ENCODE measurements at places on chromosomes 3 and 15.

DNA sequence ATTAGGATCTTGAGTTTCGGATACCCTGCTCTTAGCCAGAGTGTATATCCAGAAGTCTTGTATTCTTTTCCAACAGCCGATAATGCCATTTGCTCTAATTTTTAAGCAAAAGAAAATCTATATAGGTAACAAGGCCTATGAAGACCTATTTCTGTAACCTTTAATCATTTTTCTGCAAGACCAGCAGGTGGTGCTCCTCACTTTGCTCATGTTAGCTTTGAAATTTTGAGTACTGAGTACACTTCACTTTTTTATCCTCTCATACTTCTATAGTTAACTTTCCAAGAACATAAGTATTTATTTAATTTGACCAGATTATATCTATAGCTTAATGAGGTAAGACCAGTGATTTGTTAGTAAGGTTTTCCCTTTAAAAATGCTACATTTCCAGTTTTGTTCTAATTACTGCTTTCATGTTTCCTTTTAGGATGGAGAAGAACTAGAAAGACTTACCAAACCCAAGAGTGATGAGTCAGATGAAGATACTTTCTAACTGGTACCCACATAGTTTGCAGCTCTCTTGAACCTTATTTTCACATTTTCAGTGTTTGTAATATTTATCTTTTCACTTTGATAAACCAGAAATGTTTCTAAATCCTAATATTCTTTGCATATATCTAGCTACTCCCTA is 20.5 kb downstream of the SLC35A5 start:
- peak; percentile 38 for DNase-seq

DNA sequence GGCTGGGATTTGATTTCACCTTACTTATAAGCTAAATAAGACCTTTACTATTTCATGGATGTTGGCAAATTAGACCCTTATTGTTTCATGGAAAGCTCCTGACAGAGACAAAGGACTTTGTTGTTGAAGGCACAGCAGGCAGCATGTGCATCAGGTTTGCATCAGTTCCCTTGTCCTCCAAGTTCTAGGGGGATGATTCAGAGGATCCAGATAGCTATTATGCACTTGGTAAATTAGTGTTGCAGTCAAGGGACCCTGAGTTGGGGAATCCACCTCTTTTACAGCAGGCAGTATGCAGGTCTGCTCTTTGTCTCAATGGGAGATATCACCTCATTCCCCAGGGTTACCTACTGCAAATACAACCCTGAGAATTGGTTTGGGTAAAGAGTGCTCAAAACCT is 131.4 kb upstream of the IGSF10 start:
- DNase-seq, result no peak

GRCh38 chr3:160200353-160200752 is 24.9 kb upstream of the C3orf80 start:
- no peak for DNase-seq

DNA sequence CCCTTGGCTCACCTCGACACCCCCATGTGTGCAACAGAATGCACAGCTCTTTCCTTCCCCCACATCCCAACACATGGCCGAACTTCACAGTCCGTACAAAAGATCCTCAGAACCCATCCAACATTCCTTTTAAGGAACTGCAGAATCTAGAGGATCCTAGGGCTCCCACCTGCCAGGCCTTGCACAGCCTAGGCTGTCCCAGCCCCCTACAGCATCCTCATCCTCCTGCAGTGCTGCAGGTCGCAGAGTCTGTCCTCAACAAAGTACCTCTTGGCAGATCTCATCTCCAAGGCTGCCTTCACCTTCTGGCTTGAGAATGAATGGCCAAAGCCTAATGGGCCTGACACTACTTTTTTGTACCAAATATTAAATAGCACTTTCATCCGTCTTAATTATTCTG is 19.8 kb downstream of the PRR23E start:
- no peak for DNase-seq

GRCh38 chr15:80458580-80458979 is 54.4 kb downstream of the ARNT2 start:
- DNase-seq, result no peak

DNA sequence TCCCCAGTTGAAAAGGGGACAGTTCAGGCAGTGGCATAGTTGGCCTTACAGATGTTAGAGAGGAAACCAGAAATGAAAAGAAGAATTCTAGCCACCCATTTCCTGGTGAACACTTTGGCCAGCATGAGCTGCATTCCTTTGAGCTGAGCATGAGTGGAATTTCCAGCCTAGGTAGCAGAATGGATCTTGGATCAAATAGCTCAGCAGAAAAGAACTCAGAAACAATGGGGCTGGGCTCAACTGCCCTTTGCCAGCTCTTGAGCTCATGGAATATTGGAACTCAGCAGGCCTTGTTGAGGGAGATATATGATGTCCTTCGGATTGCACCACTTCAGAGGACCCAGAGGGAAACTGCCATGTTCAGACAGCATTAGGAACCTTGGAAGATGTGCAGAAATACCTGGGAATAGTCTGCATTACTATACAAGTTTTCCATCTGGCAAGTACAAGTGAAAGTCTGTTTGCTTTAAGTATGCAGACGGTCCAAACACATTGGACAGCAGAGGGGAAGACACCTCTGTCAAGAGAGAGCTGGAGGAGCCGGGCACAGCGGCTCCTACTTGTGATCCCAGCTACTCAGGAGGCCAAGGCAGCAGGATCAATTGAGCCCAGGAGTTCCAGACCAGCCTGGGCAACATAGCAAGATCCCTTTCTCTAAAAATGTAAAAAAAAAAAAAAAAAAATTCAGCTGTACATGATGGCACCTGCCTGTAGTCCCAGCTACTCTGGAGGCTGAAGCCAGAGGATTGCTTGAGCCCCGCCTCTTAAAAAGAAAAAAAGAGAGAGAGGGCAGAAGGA is 3.1 kb upstream of the CDV3 start:
- no peak for DNase-seq

DNA sequence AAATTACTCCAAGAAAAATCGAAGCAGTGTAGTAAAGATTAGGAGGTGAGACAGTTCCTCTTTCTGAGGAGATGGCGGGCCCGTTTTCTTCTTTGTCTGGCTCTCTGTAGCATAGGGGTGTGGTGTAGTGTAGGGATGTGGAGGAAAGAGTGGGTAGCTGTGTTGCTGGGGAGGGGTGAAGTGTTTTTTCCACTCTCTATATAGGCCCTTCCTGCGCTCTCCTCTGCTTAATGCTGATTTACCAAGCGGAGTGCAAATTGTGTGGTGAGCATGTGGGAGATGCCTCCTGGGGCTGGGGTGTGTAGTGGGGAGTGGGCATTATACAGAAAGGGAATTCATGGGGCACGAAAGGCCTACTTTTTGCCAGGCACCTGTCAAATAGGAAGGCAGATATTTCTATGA is 94.9 kb downstream of the ST6GAL1 start:
- peak; percentile 72 for DNase-seq

DNA sequence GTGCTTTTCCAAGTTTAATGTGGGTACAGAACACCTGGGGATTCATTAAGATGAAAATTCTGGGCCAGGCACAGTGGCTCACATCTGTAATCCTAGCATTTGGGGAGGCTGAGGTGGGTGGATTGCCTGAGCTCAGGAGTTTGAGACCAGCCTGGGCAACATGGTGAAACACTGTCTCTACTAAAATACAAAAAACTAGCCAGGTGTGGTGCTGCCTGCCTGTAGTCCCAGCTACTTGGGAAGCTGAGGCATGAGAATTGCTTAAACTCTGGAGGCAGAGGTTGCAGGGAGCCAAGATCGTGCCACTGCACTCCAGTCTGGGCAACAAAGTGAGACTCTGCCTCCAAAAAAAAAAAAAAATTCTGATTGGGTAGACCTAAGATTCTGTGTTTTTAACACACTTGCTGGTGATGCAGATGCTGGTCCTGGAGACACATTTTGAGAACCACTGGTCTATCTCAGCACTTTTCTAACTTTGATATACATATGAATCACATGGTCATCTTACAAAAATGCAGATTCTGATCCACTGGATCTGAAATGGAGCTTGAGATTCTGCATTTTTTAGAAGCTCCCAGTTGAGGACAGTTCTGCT is 223.8 kb upstream of the SATB1 start:
- DNase-seq, result no peak

DNA sequence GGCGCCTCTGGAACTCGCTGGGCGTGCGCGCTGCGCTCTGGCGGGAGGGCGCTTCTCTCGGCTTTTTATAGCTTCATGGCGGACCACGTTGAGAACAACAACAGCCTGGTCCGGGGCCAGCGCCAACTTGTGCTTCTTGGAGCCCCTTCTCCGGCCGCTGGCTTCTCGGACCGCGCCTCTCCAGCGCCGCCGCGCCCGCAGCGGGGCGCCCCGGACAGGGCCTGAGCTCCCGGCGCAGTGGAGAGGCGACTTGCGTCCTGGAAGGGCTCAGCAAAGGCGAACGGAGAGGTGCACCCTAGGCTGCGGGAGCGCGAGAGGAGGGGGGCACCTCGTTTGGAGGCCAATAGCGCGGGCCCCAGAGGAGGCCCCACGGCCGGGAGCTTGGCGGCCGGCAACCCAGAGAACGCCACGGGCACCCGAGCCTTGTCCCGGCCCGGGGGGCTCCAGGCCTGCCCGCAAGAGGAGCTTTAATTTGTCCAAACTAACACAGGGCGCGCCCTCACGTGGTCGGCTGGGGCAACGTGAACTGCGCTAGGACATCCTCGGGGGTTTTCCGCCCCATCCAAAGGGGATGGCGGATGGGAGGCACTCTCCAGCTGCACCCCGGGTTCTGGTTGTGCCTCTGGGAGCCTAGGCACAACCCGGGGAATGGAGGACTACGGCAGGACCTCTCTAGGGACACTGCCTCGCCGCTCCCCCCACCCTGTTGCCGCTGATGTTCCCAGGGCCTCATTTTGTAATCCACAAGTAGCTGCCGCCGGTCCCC is 37.8 kb downstream of the HMCES start:
- DNase-seq, result peak; percentile 92

DNA sequence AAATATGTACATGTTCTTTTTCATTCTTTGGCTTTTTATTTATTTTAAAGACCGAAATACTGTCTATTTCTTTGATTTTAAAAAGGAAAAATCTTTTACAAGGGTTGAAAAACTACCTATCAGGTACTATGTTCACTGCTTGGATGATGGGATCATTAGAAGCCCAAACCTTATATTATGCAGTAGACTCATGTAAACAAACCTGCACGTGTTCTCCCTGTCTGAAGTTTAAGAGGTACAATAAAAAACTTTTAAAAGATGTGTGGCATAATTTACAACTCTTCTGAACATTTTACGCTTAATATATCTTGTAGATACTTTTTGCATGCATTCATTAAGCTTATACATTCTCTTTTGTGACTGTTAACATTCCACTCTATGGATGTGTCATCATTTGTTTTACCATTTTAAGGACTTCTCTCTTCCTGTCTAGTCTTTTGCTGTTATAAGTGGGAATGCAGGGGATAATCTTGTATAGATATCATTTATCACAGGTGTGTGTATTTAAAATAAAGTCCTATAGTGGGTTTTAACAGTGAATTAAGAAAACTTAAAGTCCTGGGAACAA is 6.2 kb downstream of the MGA start:
- no peak for DNase-seq

DNA sequence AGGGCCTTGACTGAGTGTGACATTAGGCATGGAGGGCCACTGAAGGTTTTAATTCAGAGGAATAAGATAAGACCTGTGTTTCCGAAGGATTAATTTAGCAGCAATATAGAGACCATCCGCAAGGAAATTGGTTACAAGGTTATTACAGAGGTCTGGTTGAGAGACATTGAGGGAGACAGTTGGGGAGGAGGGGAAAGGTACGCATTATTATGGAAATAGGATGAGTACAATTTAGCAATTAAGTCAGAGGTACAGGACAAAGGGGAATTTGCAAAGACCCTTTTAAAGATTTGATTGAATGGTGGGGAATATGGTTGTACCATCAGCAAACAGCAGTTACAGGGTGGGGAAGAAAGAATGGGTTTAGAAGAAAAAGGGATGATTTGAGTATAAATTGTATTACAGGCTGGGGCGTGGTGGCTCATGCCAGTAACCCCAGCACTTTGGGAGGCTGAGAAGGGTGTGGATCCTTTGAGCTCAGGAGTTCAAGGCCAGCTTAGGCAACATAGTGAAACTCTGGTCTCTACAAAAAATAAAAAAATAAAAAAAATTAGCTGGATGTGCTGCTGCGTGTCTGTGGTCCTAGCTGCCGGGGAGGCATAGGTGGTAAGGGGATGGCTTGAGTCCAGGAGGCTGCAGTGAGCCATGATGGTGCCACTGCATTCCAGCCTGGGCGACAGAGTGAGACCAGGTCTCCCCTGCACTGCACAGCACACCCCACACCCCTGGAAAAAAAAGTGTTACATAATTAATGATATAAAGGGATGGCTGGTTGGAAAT is 11.3 kb downstream of the ARL8B start:
- no peak for DNase-seq

DNA sequence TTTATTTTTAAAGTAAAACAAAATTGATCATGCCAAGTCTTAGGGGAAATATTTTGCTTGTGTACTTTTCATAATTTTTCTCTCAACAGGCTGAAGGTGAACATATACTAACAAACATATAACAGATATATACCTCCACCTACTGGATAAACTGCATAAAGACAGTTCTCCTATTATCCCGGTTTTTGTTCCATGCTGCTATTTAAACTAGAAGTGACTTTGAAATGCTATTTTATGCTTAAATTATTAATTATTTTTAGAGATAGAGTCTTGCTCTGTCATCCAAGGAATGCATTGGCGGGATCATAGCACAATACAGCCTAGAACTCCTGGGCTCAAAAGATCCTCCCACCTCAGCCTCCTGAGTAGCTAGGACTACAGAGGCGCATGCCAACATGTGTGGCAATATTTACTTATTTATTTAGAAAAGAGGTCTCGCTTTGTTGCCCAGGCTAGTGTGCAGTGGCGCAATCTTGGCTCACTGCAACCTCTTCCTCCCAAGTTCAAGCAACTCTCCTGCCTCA is 49.8 kb downstream of the ST3GAL6 start:
- no peak for DNase-seq

DNA sequence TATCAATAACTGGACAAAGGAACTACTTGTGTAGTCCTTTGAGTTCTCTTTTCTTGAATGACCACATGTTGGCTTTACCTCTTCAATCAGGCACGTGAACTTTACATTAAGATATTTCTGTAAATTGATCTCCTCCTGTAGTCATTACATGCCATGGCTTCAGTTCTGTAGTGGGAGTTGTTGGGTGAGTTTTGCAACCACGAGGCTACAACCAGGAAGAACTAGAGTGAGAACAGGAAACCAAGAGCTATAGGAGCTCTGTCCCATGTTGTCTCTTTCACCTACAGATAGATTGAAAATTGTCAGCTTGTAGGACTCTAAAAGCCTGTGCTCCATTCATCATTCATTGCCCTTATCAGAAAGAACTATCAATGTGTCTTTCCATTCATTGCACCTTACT is 2.0 kb downstream of the RSRC1 start:
- no peak for DNase-seq

DNA sequence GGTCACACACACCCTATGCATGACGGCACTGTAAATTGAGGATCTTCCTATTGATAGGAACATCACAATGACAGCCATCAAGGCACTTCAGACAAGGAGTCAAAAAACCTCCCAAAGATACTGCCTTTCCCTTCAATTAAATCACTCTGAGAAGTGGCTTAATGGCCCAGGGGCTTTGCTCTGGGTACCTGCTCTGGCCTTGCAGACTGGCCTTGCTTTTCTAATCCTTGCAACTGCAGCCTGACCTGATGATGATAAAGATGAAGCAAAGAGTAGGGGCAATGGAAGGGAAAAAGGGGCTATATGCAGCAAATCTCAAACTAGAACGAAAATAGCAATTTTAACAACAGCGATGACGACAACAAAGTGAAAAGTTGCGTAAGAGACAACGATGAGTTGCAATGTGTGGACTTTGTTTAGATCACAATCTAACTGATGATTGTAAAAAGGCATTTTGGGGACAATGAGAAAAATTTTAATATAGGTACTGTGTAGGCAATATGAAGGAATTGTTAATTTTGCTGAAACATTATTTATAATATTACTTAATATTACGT is 14.6 kb downstream of the ADAMTS9 start:
- no peak for DNase-seq

GRCh38 chr3:39434574-39434973 is 28.1 kb downstream of the RPSA start:
- no peak for DNase-seq

Measured in stimulated activated CD4-positive, alpha-beta T cell treated with anti-CD3 and anti-CD28 coated beads, Interleukin-4, amount 100 ng/mL, for 24 hours (primary cell).